ENCODE measurements at places on chromosomes 3 and 15.

GRCh38 chr15:48381861-48382260 is 50.6 kb downstream of the DUT start:
- DNase-seq: no peak

DNA sequence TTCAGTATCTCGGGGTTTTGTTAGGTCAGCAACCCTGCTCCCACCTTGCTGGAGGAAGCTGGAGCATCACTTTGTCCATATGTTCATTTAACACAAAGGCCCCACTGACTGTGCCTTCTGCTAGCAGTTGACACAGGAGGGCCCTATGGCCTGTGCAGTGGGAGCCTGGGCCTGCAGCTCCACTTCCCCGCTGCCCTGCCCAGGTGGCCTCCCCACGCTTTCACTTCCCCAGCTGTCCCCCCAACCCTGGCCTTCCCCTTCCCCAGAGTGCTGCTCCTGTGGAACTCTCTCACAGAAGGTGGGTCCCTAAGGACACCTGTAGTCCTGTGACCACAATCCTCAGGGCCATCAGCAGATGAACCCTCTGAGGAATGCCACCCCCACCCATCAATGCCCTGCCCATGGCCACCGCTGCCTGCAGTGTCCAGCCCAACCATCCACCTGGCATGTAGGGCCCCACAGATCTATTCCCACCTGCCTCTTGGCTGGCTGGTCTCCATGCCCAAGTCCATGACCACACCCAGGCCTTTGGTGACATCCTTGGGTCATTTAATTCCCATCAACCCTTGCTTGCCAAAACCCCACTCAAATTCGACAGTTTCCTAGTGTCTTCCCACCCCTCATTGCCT is 13.5 kb downstream of the TBC1D21 start:
- DNase-seq: no peak

DNA sequence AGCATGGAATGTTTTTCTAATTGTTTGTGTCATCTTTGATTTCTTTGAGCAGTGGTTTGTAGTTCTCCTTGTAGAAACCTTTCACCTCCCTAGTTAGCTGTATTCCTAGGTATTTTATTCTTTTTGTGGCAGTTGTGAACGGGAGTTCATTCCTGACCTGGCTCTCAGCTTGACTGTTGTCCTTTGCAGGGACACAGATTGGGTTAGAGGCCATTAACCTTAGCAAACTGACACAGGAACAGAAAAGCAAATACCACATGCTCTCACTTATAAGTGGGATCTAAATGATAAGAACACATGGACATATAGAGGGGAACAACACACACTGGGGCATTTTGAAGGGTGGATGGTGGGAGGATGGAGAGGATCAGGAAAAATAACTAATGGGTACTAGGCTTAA is 52.2 kb upstream of the RORA start:
- no peak for DNase-seq

GRCh38 chr3:143775459-143775858 is 72.8 kb downstream of the SLC9A9 start:
- DNase-seq: peak; percentile 68

- no peak for DNase-seq
Measured at GRCh38 chr3:159823780-159824179, 164.9 kb upstream of the IL12A start.

GRCh38 chr3:9091486-9092235 is 128.4 kb upstream of the RAD18 start:
- no peak for DNase-seq

GRCh38 chr15:58522865-58523264 is 91.1 kb downstream of the LIPC start:
- peak; percentile 9 for DNase-seq

GRCh38 chr3:111244760-111245159 is 173.1 kb downstream of the NECTIN3 start:
- no peak for DNase-seq

GRCh38 chr15:78255421-78256043 is 8.8 kb upstream of the DNAJA4 start:
- DNase-seq: no peak

DNA sequence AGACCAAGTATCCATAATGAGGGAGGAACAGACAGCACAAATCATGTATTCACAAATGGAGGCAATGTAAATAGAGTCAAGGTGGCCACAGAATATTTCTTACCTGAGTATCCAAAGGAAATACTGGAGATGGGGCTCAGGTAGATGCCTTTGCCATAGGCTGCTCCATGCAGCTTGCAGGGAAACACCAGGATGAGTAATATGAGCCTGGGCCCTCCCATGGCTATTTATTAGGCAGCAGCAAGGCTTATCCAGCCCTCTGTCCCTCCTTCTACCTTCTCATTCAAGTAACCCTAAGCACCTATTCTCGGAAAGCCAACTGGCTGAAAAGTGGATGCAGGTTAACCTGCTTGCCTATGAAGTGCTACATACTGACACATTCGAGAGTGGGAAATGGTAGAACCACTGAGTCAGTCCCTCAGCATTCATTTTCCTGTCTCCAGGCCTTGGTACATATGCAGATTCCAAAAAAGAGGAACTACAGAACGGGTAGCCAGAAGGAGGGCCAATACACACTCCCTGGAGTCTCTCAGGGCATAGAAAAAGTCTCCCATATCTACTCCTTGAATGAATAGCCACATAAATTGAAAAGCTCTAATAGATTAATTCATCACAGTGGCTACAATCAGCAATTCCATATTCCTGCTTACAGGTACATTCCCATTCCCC is 18.3 kb upstream of the PKM start:
- no peak for DNase-seq

DNA sequence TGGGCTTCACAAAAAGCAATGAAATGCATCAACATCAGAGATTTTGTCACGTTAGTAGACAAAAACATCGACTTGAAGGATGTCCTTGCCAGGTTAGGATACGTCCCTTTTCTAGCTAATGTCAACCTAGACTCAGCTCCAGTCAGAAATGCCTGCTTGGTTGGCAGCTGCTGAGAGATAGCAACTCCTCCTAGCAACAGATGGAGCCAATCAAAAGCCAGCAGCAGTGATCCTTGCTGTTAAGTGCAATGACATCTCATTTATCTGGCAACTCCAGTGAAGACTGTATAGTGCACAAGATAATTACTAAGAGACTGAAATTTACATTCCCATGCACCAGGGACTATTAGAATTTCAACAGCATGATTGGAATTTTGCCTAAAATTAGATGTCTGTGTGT is 424.1 kb downstream of the FGF12 start:
- peak; percentile 44 for DNase-seq

- peak; percentile 67 for DNase-seq
Measured at GRCh38 chr3:10614168-10614567, 108.8 kb upstream of the ATP2B2 start.

GRCh38 chr3:184066211-184066610 is 13.4 kb downstream of the HTR3C start:
- no peak for DNase-seq

GRCh38 chr3:126316501-126316939 is 40.7 kb downstream of the KLF15 start:
- DNase-seq: no peak

DNA sequence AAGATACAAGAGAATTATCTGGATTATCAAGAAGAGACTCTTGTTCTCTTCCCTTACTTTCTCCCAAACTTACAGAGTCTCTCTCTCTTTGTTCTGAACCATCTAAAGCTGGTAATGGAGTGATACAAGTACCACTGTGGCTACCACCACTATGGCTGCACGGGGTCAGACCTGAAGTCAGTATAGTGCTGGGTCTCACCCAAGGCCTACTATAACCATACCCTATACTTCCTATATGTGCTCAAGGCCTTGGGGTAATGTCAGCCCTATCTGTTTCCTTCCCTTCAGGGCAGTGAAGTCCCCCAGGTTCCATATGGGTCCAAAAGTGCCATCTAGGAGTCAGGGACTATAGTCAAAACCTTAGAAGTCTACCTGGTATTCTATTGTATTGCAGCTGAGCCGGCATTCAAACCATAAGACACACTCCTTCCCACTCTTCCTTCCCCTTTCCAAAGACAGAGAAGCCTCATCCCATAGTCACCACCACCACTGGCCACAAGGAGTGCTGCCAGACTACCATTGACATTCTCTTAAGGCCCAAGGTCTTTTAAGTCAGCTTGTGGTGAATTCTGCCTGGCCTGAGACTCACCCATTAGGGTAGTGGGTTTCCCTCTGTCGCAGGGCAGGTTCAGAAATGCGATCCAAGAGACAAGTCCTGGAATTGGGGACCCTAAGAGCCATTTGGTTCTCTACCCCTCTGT is 615.0 kb upstream of the NECTIN3 start:
- DNase-seq: no peak

- DNase-seq: no peak
Measured at GRCh38 chr3:120497336-120497735, 46.5 kb upstream of the FSTL1 start.

GRCh38 chr3:196883361-196883760 is 15.6 kb downstream of the SENP5 start:
- DNase-seq: no peak

DNA sequence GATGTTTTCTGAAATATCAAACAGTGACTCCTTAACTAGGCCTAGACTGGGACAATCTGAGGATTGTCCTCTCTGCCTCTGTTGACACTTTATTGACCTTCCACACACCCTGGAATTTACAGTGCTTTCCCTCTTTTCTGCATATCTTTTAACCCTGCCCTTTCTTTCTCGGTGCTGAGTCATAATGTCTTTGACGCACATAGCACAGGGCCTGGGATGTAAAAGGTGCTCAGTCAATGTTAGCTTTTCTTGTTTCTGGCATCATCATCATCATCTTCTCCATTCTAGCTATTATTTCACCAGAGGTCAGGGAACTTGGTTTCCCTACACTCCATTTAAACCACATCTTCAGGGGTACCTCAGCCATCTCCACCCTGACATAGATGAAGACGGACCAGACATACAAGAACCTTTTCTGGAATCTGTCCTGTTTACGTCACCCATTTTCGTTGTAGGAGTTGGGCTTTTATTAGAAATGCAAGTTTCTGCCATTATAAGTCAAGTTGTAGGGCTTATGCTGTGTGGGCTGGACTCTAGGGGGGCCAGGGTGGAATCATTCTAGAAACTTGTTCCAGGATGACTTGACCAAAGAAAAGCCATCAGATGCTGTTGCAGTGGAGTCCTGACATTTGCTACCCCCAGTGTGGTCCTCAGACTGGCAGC is 46.6 kb downstream of the ZBTB38 start:
- DNase-seq: no peak

GRCh38 chr3:48112813-48113212 is 75.4 kb downstream of the CDC25A start:
- no peak for DNase-seq

DNA sequence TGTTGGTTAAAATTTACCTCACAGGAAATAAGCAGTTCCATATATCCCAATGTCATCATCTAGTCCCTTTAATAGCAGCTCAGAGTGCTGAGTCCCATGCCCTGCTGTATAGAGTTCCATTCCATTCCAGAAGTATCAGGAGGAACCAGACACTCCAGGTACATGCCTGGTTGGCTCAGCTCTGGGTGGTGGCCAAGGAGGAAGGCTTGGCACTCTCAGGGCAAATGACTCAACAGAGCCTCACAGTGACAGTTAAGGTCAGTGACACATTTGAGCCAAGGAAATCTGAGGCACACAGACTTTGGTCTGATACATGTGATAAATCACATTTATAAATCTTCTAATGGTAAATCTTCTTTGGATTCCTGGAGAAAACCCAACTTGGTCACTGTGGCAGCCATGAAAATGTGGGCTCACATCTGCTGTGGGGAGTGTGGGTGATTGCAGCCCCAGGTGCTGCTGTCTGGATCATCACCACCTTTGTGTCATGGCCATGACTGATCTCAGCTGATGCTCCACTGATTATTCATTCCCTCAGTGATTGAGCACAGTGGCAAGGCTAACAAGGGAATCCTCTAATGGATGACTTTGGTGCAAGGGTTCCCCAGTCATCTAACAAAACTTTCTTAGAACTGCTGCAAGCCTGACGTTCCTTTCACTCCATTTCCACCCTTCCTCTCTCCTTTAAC is 9.3 kb downstream of the HHLA2 start:
- no peak for DNase-seq

GRCh38 chr3:157532529-157533297 is 29.5 kb upstream of the VEPH1 start:
- peak; percentile 62 for DNase-seq

GRCh38 chr15:55060836-55061235 is 135.9 kb downstream of the RSL24D1 start:
- peak; percentile 80 for DNase-seq

DNA sequence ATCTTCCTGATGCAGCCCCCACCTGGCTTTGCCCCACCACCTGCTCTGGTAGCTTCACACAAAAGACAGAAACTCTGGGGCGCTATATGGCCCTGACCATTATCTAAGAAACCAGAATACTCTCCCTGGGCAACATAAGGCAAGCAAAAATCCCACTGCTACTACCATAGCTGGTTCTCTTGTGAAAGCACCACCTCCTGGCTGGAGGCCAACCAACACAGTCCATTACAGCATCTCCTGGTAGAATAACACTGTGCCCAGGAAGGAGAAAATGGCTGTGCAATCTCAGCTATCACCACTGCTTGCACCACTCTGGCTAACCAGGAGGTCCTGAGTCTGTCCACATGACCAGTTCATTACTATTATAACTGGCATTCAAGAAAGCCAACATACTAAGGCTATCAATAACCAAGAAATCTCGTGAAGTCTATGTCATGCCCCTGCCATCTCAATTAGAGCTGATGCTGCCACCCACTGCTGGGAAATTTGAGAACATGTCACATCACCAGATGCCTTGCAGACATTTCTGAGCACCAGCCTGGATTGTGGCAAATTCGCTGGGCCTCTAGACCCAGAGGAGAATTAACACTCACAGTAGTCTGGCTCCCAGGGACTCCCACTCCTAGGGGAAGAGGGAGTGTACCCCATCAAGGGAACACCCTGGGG is 1114.8 kb downstream of the ROBO2 start:
- DNase-seq: no peak

GRCh38 chr3:124780761-124781475 is 50.7 kb downstream of the UMPS start:
- DNase-seq: no peak

GRCh38 chr3:97958796-97959195 is 13.4 kb downstream of the RIOX2 start:
- DNase-seq: no peak

DNA sequence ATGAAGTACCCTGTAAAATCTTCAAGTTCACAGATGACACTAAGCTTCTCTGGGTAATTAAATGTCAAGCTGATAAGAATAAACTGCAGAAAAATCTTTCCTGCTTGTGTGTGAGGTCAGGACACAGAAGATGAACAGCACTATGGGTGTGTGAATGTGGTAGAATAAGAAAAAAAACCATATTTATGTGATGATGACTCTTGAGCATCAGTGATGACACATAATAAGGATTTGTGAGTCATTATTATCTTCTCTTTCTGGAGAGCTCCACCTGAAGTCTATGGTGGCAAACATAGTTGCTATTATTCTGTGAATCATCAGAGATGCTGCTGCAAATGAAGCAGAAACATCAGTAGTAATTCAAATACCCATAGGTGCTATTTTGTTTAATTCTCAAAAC is 422.4 kb downstream of the DIPK2A start:
- DNase-seq: no peak

- DNase-seq: no peak
Measured at GRCh38 chr15:53843166-53843565, 83.7 kb upstream of the WDR72 start.

DNA sequence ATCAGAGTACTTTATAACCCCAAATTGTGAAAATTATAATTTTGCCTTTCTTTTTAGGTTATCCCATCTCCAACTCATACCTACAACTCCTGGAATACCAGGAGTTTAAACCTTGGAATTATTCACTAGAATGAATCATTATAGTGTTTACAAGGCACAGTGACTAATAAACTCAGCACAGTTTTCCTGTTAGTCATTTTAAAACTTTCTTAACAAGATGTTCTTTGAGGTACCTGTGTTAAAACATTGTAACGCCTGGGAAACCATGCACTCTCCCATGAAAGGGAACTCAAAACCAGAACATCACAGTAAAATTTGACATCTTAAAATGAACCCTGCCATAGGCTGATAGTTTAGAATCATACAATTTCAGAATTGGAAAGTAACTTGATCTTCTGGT is 132.4 kb upstream of the OSTN start:
- DNase-seq: no peak
